CD4-positive, alpha-beta T cell treated with Interferon gamma for 1 hour (primary cell): ENCODE measurements at places on chromosomes 12 and 14.
A peak's percentile ranks its signal among the peaks of the same experiment; 100 is the strongest.

GRCh38 chr12:123049398-123050240 is 69.1 kb downstream of the ARL6IP4 start:
- no peak for DNase-seq

DNA sequence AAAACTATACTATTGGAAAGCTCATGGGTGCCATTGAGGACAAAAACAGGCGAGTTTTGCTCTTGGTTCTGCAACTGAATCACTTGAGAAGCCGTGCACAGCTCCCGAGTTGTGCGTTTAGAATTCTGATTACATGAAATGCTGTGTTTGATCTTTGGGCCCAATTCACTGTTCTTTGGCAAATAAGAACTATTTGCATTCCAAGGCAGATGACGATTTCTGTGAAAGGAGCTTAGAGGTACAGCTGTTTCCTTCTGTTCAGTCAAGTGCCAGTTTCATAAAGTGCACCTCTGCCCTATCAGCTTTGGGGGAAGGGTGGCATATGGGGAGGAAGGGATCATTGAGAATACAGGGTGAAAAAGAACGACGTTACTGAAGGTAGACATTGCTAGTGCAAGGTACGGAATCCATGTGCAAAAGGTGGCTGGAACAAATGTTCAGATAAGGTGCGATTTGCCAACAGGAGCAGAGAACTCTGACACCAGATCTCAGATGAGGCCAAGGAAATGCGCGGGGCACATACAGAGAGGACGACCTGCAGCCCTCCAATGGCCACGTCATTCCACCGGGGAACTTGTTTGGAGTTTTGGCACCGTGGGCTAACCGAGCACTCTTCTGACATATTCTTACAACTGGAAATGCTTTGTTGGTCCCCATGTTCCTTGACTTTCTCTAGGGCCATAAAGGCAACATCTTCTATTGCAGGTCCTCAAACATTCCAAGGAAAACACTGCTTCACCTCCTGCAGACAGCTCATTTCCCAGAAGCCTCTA is 30.1 kb downstream of the TCHP start:
- DNase-seq: no peak

- no peak for DNase-seq
These were observed 148.8 kb downstream of the SLC41A2 start for GRCh38 chr12:104809251-104809650.

DNA sequence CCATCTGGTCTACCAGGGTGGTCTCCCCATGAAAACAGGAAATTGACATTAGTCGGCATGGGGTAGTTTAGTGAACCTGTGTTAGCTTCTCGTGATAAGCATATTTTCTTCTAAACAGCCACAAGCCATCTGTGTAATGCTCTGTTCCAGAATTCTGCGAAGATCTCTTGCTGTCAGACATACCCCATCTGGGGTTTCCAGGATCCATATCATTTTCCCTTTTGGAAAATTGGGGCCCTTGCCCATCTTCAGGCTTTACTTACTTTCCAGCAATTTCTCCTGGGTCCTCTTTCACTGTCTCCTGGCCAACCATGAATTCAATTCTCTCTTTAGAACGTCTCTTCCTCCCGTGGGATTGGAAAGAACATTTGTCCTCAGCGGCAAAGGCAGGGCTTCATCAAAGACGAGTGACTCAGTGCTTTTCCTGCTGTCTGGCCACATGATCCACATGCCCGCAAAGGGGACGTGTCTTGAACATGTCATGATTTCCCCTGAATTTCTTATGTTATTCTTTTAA is 21.4 kb upstream of the NCOR2 start:
- DNase-seq: peak; percentile 36

GRCh38 chr12:2692080-2692479 is 102.7 kb upstream of the FKBP4 start:
- DNase-seq: no peak

- no peak for DNase-seq
These were observed 4.4 kb downstream of the ZNF219 start for GRCh38 chr14:21093769-21094681.

DNA sequence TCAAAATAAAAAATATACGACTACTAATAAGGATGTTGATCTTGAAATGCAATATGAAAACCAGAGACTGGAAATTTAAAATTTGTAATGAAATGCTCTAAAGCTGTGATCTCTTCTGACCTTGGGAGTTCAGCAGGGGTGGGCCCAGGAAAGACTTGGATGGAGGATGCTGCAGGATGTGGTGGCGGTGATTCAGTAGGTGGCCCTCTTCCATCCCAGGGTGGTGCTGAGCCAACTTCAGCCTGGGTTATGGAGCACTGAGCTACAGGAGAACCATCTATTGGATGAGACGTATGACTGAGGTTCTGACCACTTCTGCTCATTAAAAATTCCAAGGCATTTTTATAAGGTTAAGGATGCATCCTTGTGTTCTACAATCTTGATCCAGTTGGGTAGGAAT is 6.9 kb upstream of the PDE3A start:
- DNase-seq: no peak

GRCh38 chr14:66802962-66803361 is 295.0 kb downstream of the GPHN start:
- DNase-seq: no peak

DNA sequence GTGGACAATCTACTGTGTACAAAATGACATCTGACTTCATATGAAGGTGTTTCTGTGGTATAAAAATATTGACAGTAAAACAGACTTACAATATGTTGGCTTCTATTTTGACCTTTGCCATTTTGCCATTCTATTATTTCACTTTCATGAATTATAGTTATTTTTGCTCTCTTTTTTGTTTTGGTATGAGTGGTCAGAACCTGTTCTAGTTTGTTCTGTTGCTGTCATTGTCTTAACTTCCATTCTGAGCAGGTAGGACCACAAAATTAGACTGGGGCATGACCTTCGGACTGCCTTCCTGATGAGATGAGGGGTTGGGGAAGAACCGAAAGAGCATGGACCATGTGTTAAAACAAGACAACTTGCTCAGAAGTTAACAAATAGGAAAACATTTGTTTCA is 36.5 kb upstream of the IFNG-AS1 start:
- no peak for DNase-seq

DNA sequence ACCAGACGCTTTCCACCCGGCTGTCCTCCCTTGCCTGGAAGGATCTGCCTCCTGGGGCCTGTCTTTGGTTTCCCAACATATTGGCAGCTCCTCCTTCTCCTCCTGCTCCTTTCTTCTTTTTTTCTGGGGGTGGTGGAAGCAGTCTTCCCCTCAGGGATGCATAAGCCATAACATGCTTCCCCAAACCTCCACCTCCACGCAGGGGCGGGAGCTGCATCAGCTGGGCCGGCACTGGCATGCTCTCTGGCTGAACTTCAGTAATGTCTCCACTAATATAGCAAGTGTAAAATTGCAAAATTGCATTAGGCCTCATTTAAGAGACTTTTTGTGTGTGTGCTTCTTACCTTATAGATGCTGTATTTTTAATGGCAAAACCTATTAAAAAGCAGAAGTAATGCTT is 58.6 kb downstream of the GLT1D1 start:
- DNase-seq: no peak

DNA sequence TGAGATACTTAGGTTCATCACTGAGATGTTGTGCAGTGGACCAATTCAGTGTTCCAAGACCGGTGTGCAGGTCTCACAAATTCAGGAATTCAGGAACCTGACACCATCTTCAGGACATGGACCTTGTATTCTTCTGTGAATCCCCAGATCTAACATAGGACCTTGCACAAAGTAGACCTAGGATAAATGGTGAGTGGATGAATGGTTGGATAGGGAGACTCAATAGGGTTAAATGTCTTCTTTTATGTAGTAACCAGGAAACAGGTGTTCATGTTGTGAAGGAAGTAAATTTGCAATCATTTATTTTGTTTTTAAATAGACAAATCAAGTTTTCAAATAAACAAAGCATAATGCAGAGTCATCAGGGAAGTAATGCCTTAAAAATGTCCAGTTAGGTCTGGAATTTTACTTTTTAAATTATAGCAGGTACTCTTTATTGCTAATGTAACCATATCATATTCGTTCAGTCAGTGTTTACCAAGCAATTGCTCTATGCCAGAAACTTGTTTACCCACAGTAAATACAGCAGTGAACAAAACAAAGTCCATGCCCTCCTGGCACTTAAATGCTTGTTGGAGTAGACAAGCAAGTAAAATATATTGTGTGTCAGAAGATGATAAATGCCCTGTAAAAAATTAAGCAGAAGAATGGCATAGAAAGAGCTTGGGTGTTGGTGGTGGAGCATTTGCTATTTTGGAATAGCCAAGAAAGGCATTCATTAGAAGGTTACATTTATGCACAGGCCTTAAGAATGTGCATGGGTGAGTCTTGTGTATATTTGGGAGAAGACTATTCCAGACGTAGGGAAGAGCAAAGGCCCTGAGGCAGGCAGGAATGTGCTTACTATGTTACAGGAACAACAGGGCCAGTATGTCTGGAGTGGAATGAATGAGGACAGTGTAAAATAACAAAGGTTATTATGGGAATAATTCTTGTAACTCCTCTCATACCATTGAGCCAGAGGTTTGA is 26.3 kb downstream of the RXYLT1 start:
- no peak for DNase-seq

GRCh38 chr12:96132819-96133218 is 61.4 kb upstream of the ELK3 start:
- peak; percentile 14 for DNase-seq

DNA sequence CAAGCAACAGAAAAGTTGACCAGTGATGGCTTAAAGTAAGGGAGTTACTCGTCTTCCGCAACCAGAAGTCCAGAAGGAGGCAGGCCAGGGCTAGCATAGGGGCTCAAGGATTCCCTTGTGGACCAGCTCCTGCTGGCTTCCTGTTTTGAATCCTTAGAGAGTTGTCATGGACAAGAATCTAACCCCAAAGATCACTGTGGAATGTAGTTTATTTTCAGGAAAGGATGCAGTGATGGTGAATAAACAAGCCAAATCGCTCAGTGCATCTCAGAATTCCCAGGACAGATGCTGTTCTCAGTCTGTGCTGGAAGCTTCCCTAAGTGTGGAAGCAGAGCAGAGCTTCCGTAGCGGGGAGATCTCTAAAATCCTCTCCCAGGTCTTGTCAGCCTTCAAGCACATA is 311.3 kb downstream of the C12orf75 start:
- no peak for DNase-seq

GRCh38 chr12:538731-539539 is 79.2 kb downstream of the B4GALNT3 start:
- DNase-seq: peak; percentile 65

- no peak for DNase-seq
These were observed 8.7 kb downstream of the KRT71 start for GRCh38 chr12:52543985-52544883.

DNA sequence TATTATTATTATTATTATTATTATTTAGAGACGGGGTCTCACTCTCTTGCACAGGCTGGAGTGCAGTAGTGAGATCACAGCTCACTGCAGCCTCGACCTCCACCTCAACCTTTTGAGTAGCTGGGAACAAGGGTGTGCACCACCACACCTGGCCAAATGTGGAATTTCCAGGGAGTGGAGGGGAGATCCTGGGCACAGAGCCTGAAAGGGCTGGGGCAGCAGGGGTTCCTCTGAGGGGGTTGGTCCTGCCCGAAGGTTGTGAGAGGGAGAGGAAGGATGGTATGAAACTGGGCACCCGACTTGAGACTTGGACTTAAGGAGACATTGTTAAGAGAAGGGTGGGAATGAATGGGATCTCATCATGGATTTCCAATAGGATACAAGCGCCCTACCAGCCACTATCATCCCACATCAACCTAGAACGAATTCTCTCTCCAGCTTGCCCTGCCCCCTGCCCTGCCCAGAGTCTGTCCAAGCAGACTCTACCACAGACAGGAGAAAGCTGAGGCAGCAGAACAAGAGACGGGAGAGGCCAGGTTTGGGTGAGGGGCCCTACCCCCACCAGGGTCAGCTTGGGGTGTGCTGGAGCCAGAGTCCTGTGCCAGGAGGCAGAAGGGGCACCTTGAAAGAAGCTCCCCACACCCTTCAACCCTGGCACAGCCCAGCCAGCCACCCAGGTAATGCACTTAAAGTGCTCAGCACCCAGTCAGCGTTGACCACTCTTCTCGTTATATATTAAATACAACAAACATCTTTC is 2.4 kb upstream of the DYNC1H1 start:
- DNase-seq: no peak

DNA sequence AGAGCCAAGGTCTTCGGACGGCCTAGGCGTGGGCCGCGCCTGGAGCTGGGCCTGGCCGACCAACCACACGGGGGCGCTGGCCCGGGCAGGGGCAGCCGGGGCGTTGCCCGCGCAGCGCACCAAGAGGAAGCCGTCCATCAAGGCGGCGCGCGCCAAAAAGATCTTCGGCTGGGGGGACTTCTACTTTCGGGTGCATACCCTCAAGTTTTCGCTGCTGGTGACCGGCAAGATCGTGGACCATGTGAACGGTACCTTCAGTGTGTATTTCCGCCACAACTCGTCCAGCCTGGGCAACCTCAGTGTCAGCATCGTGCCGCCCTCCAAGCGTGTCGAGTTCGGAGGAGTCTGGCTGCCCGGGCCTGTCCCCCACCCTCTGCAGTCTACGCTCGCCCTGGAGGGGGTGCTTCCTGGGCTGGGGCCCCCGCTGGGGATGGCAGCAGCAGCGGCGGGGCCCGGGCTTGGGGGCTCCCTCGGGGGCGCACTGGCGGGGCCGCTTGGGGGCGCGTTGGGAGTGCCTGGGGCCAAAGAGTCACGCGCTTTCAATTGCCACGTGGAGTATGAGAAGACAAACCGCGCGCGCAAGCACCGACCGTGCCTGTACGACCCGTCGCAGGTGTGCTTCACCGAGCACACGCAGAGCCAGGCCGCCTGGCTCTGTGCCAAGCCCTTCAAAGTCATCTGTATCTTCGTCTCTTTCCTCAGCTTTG is 4.4 kb upstream of the SHMT2 start:
- peak; percentile 73 for DNase-seq

DNA sequence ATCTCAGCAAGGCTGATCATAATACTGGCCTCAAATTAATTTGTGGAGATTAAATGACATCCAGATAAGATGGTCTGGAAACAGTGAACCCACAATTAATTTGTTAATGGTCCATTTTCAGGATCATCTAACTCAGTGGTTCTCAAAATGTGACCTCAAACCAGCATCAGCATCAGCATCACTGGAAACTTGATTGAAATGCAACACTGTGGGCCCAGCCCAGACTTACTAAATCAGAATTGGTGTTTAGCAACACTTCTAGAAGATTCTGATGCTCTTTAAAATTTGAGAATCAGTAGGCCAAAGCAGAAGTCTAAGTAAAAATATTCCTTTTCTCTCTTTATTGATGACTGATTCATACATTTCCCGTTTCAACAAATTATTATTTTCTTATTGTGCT is 10.7 kb upstream of the KRT82 start:
- no peak for DNase-seq

DNA sequence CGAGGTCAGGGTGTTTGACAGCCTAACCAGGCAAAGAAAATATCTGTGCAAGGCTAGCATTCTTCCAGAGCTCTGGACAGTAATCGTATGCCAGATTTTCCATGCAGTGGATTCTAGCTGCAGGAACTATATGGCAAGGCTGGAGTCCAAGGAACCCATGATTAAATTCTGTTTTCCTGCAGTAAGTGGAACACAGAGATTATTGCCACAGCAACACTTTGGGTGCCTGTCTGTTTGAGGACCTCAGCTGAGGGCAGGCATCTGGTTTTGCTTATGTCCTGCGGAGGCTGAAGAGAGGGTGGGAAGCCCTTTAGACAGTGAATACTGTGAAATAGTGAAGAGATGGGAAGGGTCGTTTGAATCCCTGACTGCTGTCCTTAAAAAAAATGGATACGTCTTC is 104.4 kb downstream of the DAD1 start:
- DNase-seq: no peak
